Activated naive CD4-positive, alpha-beta T cell (primary cell): ENCODE measurements at places on chromosomes 12 and 14.

DNA sequence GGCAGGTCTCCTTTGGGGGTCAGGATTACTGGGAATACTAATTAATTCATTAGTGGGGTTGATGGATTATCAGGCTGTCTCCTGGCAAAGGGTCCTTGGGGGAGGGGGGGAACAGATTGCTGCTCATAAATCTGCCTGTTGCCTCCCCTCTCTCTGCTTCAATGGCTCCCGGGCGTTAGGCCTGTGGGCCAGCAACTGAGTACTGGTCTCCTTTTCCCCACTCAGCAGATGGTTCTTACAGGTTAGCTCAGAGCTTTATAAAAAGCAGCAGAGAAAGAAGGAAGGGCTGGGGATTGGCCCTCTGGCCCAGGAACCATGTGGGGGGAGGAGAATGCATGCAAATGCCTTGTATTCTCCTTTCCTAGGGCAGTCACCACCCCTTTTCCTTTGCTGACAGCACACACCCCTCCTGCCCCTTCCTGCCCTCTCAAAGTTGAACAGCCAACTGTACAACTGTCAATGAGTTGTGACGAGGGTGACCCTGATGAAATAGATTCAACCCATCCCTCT, 2.3 kb upstream of the NEUROD4 start:
- no peak for DNase-seq

GRCh38 chr12:14931359-14931758, 7.0 kb downstream of the ERP27 start:
- DNase-seq, result no peak

- DNase-seq, result no peak
Observed at GRCh38 chr14:102557434-102558226, 34.8 kb upstream of the RCOR1 start.

- DNase-seq, result no peak
Observed at GRCh38 chr12:108419949-108420348, 80.8 kb upstream of the CMKLR1 start.

GRCh38 chr14:89425931-89426330, 8.9 kb upstream of the FOXN3 start:
- no peak for DNase-seq
